ENCODE measurements at places on chromosomes 1 and 21.

GRCh38 chr1:94738371-94738770 is 81.8 kb upstream of the SLC44A3 start:
- no peak for DNase-seq

- peak; percentile 9 for DNase-seq
These were observed 28.3 kb downstream of the LRRC71 start for GRCh38 chr1:156948708-156949107.

DNA sequence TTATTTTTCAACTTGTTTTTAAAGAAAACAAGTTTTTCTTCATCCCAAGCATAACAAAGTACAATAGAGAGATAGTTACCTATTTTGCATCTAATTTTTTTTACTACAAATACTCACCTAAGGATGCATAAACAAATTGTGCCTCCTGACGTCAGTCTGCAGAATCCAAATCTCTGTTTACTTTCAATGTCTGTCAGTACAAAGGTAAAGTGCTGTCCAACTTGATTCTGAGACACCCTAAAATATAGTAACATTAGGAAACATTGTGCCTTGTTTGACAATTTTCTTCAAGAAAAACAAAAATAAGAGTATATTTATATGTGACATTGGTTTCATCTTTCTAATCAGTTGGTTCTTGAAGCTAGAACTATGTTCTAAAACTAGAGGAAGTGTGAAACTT is 103.4 kb downstream of the DENND1B start:
- DNase-seq, result no peak

GRCh38 chr1:230865062-230865817 is 3.1 kb downstream of the C1orf198 start:
- DNase-seq, result no peak

DNA sequence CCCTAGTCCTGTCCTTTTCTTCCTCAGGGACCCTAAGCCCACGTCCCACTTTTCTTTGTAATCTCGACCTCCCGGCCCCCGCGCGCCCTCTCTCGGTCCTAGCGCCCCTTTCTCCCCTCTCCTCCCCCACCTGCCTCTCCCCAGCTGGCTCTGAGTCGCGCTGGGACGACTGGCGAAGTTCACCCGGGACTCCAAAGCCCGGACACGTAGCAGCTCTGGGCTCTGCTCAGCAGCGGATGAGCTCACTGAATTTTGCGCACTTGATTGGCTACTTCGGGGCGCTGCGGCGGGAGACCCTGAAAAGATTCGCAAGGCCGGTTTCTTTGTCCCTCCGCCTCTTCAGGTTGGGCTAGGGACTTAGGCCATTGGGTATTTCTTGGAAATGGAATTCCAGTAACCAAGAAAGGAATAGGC is 16.3 kb upstream of the ACKR1 start:
- DNase-seq, result no peak

GRCh38 chr1:85577419-85578320 is 2.9 kb upstream of the CCN1 start:
- DNase-seq, result no peak

- DNase-seq, result no peak
These were observed 47.1 kb downstream of the DDAH1 start for GRCh38 chr1:85417876-85418275.

DNA sequence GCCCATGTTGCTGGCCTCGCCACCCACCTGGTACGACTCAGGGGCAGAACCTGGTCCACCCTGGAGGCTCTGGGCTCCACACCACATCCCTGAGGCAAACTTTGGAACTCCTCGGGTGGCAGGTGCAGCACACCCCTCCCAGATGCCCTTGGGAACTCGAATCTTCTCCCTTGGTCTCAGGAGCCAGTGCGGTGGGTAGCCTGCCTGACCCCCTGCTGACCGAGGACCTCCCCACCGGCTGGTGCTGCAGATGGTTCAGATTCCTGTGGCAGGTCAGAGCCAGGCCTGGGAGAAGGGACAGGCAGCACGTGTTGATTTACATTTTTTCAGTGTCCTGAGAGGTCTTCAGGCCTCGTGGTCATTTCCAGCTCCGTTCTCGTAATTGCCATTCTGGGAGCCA is 6.3 kb upstream of the CFAP410 start:
- DNase-seq, result no peak

DNA sequence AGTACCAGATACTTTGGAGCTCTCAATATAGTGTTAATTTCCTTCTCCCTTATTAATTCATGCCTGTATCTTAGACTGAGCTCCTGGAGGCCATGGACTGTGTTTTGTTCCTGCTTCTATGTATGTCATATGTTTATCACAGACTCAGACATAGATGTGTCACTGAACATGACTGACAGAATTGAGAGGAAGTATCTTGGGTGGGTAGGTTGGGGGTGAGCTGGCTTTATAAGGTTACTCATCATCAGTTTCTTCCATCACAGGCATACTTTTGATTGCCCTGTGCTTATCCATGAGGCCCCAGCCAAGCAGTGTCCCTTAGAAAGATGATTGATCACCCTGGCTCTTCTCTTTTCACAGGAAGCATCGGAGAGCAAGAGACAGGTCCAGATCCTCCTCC is 5.6 kb upstream of the SH3D21 start:
- DNase-seq, result peak; percentile 48

DNA sequence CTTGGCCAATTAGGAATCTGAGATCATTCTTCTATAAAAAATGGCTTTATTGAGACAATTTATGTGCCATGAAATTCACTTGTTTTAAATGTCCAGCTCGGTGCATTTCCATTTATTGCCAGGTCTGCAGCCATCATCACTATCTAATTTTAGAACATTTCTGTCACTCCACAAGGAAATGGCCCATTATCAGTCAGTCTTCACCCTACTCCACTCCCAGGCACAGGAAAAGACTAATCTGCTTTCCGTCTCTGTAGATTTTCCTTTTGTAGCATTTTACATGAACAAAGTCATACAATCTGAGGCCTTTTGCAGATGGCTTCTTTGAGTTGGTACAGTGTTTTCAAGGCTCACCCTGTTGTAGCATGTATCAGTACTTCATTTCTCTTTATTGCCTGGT is 27.2 kb downstream of the KIF26B start:
- DNase-seq, result no peak

DNA sequence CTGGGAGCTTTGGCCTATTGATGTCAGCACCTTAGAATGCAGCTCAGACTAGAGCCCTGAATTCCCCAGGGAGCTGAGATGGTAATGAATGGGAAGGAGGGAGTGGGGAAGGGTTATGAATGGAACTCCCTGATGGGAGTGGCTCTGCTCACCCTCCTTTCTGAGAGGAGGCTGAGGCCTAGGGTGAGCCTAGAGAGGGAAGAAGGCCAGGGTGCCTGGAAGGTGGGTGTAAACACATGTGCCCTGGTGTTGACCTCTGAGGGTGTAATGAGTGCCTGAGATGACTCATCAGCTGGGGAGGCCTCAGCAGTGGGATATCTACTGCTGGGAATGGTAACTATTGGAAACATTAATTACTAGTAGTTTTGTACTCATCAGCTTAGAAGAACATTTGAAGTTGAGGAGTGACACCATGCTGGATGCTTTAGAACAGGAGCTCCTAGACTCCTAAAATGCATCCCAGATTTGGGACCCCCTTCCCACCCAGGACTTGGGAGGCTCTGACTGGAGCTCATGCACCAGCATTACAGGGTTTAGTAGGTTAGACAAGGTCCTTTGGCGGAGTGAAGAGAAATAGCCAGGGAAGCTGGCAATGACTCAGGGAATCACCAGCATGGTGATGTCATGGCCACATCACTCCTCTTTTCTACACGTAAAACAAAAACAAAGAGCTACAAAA is 16.0 kb upstream of the PIGV start:
- no peak for DNase-seq

- no peak for DNase-seq
These were observed 136.1 kb downstream of the ZP4 start for GRCh38 chr1:237754627-237755026.

DNA sequence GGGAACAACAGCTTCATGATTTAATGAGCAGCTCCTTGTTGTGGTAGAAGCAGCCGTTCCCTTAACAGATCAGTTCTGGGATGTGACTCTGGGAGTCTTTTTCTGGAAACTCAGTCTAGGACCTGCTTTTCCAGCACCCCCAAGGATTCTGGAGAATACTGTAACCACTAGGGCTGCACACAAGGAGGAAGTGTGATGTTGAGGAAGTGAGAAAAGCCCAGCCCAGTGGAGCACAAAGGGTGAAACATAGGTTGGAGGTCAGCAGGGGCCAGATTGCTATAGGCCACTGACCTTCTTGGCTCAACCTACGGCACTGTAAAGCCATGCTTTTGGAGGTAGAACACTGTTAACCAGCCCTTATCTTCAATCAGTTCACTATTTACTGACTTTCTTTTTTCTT is 10.1 kb upstream of the PLA2G5 start:
- no peak for DNase-seq

DNA sequence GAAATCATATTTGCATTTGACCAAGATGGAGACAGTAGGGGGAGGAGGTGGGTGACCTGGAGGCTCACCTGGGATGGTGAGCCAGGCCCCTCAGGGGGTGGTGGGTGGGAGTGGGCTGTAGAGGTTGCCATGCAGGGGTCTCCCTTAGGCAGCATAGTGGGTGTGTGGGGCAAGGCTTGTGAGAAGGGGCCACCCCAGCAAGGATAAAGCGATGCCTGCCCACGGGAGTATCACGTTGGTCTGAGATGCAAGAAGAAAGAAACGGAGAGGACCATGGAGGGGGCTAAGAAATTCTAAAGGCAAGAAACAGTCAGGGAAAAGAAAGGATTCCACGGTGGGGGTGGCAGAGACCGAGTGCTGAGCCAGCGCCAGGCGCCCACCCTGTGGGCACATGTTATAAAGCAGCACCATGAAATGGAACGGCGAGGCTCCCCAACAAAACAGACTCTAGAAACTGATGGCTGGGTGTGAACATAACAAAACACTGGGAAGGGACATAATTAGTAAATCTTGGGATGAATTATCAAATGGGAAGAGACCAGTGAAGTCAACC is 11.7 kb upstream of the C2CD2 start:
- DNase-seq, result peak; percentile 16

DNA sequence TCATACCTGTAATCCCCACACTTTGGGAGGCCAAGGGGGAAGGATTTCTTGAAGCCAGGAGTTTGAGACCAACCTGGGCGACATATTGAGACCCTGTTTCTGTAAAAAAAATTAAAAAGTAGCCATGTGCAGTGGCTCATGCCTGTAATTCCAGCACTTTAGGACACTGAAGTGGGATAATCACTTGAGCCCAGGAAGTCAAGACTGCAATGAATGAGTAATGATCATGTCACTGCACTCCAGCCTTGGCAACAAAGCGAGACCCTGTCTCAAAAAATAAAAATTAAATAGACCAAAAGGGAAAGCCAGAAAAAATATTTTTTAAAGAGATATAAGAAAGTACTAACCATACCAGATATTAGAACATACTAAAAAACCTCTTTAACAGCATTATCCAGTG is 44.7 kb upstream of the LYPLAL1 start:
- no peak for DNase-seq

GRCh38 chr1:193069748-193070385 is 10.5 kb downstream of the RO60 start:
- DNase-seq, result no peak

DNA sequence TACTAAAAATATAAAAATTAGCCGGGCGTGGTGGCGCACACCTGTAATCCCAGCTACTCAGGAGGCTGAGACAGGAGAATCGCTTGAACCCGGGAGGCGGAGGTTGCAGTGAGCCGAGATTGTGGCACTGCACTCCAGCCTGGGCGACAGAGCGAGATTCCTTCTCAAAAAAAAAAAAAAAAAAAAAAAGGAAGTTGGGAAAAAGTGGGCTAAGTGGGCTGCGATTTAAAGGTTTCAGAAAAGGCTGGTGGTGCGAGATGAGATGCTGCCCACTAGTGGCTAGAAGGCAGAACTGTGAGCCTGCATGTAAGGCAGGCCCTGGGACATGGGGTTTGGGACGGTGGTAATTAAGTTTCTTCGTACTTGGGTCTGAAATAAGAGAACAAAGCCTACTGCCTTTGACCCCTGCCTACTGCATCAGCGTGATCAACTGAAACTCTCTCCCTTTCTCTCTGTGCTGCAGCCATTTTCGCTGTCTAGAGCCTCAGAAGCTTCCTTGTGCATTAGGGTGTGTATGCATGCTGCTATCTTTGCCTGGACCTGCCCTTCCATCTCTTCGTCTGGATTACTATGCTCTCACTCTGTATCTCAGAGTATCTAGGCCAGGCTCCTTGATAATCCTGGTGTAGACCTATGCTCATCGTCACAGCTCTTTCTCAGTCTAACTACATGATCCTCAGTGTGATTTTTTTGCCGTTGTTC is 12.4 kb downstream of the FMOD start:
- no peak for DNase-seq

DNA sequence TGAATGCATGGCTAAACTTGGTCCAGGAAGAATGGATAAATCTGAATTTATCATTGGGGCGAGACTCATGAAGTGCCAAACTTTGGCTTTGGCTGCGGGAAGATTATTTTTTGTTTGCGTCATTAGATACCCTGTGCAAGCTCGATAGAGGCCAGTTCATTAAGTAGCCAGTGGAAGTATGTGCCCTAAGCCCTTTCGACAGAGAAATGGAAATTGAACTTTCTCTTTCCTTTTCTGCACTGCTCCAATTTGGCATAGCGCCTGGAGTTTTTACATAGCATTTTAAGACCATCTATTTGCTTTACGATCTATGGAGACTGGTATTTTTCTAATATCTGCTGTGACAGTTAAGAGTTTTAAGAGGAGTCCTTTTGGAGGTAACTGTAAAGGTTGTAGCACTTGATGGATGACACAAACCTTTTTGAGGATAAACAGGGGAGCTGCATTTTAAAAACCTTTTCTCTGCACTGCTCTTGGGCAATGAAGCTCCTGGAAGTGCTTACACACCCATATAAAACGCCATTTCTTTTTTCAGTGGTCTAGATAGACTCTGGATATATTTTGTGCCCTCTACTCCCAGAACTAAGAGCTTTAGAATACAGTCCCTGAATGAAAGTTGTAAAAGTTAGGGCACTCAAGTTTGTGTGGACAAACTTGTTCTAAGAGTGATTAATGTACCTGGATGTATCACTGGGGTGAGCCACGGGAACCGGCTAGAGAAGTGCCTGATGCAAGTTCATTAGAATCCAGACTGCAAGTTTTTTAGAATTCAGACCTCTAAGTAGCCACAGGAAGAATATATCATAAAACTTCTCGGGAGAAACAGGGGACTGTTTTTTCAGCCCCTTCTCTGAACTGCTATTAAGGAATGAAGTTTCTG is 41.3 kb upstream of the CFHR3 start:
- no peak for DNase-seq

GRCh38 chr1:210248341-210248740 is 15.7 kb downstream of the SERTAD4 start:
- DNase-seq, result no peak
